K562 (cell line): ENCODE measurements at places on chromosomes 1 and 21. TPM values are rescaled to one million over a fixed set of nuclear protein-coding genes. Genes with fewer than 3 reads are reported as not detected.

CELA2B gene
- 0.40 and 0.51 TPM in 2 replicates for total RNA-seq

GCSAML gene
- not detected in 2 replicates for total RNA-seq

FAM163A gene
- not detected in 2 replicates for total RNA-seq

RAB29 gene
- total RNA-seq: 7.8 and 8.0 TPM in 2 replicates

WNT2B gene
- total RNA-seq: 0.02 and 0.04 TPM in 2 replicates

LIPI gene
- not detected in 2 replicates for total RNA-seq

DNA sequence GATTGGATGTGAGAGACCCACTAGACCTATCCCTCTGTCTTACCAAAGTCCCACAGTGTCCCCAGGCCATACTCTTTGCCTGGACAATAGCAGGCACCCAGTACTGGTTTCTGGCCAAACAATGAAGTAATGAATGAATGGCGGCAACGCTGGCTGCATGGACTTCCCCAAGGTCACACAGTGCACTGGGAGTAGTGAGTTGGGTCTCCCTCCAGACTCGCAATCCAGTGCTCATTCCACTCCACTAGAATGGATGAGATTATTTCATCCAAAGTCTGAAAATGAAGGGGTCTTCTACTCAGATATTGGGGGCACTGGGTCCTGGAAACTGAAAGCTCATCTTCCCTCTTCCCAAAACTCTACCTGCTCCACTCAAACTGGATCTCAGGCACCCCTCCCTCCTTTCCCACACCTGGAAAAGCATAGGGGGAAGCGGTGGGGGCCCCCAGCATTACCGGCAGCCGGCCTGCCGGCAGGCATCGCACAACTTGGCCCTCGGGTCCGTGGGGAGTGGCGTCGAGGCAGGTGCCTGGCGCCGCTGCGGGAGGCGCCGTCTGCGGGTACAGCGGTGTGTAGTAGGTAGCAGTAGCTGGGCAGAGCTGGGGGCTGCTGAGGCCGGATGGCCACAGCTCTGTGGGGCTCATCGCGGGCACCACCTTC, 816 bp downstream of the E2F2 start:
- DNase-seq: peak; percentile 61

GRCh38 chr1:236451796-236452373, 57.8 kb downstream of the EDARADD start:
- DNase-seq: peak; percentile 81

GRCh38 chr1:8373581-8374241, 55.8 kb downstream of the SLC45A1 start:
- DNase-seq: no peak

DNA sequence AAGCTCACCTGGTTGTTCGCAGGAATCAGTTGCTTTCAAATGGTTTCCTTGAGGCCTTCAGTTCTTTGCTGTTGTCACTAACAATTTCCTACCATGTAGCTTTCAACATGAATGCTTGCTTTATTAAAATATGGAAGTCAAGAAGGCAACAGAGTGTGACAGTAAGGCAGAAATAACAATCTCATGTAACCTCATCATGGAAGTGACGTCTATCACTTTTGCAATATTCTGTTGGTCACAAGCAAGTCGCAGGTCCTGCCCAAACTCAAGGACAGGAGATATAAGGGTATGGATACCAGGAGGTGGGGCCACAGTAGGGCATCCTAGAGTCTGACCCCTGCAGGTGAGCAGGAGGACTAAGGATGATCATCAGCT, 296.8 kb upstream of the ZP4 start:
- no peak for DNase-seq

GRCh38 chr1:234355782-234356510, 17.3 kb upstream of the COA6 start:
- no peak for DNase-seq

DNA sequence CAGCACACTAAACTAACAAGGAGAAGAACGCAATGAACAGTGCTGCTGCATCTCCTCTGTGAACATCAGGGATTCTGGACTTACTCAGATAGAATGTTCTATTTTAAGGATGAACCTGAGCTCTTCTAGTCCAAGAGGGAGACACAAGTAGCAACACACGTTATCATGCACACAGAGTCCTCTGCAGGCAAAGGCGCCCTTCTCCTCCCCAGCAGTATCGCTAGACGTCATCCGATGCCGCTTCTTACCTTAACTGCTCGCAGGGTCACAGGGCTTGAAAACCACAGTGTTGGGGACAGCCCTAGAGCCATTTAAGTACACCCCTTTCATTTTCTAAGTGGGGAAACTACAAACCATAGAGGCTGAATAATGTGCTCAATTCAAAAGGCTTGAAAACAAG, 74.5 kb downstream of the HIVEP3 start:
- DNase-seq: no peak

DNA sequence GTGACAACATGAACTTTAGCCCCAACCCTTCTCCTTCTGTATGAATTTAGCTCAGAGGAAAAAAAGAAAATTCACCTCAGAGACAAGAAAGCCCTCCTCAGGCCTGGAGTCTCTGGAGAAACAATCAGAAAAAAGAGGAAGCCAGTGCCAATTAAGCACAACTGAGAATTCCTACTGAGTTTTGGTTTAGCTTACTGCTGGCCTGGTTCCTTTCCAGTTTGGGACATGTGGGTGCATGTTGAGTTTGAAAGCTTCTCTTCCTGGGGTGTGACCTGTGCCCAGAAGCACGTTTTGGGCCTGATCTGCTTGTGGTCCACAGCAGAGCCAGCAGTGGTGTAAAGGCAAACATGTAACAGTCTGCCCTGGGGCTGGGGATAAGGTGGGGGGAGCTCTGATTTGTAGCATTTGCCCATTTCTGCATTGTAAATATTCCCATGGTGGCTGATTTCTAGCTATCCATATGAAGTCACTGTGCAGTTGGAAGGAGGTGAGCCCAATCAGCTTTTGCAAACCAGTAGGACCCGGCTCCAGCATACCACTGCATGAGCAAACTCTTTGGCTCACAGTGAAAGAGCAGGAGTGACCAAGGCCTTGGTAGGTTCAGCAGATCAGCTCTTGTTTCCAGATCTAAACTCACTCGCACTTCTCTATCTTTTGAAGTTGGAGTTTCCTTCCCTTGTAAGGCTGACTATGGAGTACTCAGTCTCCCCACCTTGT, 4.7 kb upstream of the THEM5 start:
- no peak for DNase-seq

DNA sequence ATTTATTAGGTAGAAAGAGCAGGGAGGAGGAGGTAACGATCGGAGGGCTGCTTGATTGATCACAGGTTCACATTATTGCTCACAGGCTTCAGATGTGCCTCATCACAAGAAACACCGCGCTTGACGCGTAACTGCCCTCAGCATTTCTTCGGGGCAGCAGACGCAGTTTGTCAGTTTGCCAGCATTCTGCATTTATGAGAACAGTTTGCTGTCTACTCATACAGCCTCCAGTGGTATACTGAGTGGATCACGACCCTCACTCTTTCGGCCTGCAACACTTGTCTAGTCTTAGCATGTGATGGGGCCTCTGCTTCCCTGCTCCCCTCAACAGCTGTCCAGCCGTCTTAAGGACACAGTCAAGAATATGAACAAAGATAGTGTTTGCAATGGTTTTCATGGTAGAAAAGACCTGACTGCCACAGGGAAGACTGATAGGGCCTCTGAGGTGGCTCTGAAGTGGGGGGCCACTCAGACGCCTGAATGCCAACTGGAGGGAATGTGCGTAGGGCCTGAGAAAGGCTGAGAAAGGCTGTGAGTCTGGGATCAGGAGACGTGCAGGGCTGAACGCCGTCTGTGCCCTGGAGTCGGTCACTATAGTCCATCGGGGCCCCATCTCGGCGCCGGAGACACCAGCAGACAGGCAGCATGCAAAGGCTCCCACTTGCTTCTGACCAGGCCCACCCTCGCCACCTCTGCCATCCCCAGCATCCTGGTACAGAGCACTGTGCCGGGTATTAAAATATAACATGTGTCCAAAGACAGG, 45.0 kb downstream of the UBE2G2 start:
- no peak for DNase-seq
